Activated CD8-positive, alpha-beta memory T cell treated with anti-CD3 and anti-CD28 coated beads, Interleukin-2, amount 10 ng/mL, durations not matched to agents 7 days and 5 days (primary cell): ENCODE measurements at places on chromosomes 2 and 18. TPM values are rescaled to one million over a fixed set of nuclear protein-coding genes. Genes with fewer than 3 reads are reported as not detected.

DNA sequence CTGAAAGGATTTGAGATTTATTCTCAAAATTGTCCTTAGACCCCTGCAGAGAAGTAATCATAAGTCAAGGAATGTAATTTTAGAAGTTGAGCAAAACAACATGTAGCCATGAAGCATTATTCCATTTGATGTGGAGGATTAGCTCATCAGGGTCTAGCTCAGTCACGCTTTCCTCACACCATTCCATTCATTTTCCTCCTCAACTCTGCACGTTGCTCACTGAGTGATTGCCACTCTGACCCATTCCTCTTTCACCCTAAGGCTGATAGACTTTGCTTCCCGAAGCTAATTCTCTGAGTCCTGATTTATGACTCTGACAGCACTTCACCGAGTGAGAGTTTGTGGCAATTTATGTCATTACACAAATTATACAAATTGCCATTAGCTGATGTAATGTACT lies 820.6 kb upstream of the PIK3C3 start:
- no peaks in the 10 kb centered on the region for H3K4me1 ChIP-seq
- no peak overlapping the region for H3K4me3 ChIP-seq
- H3K27ac ChIP-seq, result no peak overlapping the region
- DNase-seq, result no peak
- H3K36me3 ChIP-seq, result no peaks in the 10 kb centered on the region

The TANC1 gene
- total RNA-seq, result 0.16 TPM

The ZSWIM2 gene
- total RNA-seq, result not detected

The DSC1 gene
- total RNA-seq, result not detected

DNA sequence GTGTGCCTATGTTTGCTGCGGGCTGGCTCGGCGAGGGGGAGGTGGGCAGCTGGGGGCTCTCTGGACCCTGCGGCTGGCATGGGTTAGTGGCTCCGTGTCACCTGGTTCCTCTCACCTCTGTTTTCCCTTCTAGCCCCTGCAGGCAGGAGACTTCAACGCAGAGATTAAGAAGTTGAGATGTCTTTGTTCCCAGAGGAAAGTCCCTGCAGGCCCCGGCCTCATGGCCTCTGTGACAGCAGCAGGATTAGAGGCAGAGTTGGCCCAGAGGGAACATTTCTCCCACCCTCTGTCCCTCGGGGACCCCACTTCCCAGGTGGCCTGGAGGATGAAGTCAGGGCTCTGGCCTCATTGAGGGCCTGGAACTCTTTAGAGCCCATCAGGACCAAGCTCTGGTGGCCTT lies 56.5 kb downstream of the HPCAL1 start:
- H3K4me1 ChIP-seq, result no peaks in the 10 kb centered on the region
- no peak overlapping the region for H3K27ac ChIP-seq
- no peaks in the 10 kb centered on the region for H3K36me3 ChIP-seq
- H3K4me3 ChIP-seq, result no peak overlapping the region
- H3K27me3 ChIP-seq, result no peaks in the 10 kb centered on the region
